Eye (tissue), 1 donor: ENCODE measurements at places on chromosomes 2 and 18.

DNA sequence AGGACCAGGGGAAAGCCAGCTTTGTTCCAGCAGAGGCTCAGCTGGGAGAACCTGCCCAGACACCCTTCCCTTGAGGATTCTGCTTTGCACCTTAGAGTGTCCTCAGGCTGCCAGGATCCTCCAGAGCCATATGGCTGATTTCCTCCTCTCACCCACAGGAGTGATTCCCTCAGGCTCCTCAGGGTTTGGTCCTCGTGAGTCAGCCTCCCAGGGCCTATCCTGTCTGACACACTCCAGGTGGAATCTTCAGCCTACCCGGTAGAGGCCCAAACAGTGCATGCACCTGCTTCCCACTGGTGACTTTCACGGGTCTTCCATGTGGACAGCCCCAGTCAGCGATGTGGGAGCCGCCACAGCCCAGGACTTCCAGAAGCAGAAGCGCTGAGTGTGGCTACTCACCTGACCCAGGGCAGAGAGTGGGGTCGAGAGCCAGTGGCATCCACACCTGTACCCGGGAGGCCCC is 73.3 kb downstream of the TFCP2L1 start:
- no peak for DNase-seq

- DNase-seq = no peak
These were observed 79.5 kb downstream of the FAM161A start for GRCh38 chr2:61774351-61774750.

DNA sequence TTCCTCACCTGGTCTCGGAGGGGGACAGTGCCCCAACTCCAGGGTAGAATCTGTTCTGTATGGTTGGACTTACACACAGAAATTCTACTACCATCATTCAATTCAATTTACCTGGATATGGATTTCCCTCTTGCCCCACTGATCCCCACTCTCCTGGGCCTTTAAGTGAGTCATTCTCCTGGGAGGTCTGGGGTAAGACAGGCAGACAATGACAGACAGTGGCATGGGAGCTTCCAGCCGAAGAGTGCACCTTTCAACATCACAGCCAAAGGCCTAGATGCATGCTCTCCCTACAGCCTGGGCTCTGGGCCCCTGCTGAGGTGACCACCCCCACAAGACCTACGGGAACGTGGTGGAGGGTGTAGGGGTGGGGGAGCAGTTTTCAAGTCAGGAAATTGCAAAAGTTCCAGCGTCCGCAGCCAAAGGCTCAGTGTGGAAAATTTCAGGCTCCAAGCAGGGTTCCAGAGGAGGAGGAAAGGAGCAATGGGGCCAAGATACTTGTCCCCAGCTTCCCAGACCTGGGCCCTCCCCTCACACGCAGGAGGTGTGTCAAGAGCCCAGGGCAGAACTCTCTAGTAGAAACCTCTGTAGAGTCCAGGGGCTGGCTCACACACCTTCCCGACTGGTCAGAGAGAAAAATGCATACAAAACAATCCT is 296.4 kb downstream of the CYP26B1 start:
- DNase-seq = no peak

- DNase-seq = no peak
These were observed 143.6 kb downstream of the MYO3B start for GRCh38 chr2:170321526-170321925.

GRCh38 chr2:191078165-191078867 is 64.3 kb upstream of the STAT1 start:
- no peak for DNase-seq

DNA sequence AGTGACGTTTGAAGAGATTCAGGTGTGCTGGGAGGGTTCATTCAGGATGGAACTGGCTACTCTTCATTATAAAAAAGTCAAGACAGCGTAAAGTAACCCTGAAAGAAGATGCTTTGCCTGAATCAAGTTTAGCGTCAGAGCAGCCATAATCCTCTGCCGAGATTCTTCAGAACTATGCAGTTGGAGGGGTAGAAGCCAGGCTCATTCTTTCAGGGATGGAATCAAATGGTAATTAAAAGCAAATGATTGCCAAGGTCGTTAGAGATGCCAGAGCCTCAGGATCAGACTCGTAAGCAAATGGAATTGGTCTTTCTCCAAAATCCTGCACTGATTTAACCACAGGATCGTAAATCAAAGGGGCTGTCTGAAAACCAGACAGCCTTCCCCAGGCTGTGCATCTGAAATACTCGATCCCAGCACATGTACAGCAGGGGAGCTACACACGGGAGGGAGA is 21.9 kb downstream of the APCDD1 start:
- peak; percentile 32 for DNase-seq

- no peak for DNase-seq
These were observed 188.7 kb upstream of the ZEB2 start for GRCh38 chr2:144708626-144709025.
